ENCODE measurements at places on chromosomes 1 and 21.

- DNase-seq = no peak
These were observed 81.1 kb downstream of the ITPKB start for GRCh38 chr1:226657895-226658545.

DNA sequence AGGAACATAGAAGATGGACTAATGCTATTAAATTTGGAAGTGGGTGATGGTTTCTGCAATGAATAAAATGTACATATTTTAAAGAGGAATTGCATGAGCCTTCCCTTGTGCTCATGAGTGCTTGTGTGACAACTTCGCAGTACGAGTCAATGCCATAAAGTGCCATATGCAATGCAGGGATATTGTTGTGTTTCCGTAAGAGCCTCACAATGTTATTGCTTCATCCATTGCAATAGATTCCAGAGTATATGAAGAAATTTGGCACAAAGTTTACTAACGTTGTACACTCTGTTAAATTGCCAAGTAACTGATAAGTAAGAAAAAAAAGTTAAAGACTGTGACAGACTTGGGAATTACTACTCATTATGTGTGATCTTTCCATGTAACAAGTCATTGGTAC, 22.3 kb downstream of the BTG3 start:
- no peak for DNase-seq

GRCh38 chr1:22127248-22127647, 15.6 kb downstream of the WNT4 start:
- DNase-seq = no peak

DNA sequence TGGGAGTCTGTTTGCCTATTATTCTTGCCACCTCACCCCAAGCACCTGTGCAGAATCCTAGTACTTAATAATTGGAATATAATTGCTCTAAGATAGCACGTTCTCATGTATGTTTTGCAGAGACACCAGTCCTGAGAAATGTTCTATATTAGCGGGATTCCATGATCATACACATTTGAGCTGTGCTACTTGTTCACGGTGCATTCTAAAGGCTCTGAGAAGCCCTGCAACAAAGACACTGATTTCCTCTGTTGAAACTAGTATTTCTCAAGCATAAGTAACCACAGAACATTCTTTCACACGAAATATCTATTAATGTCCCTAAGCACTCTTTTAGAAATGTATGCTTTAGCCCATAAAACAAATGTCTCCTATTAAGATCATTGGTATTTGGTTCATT, 109.4 kb downstream of the BARHL2 start:
- no peak for DNase-seq

GRCh38 chr1:172602706-172603105, 56.2 kb upstream of the FASLG start:
- DNase-seq = no peak

DNA sequence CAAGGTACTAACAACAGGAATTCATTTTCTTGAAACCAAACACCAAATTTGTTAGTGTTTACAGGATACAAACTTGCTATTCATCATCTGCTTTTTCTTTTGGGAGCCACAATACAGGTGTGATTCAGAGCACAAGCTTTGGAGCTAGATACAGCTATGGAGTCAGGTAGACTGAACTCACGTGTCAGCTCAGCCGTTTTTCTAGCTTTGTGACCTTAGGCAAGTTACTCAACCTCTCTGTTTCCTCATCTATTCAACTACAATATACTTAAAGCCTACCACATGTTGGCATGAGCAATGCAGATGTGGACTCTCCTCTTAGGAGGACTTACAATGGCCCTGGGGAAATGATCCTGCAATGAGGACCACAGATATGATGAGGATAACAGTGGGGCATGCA, 6.3 kb downstream of the HTR1D start:
- no peak for DNase-seq

GRCh38 chr1:115432061-115432460, 94.0 kb upstream of the NGF start:
- DNase-seq = no peak

- no peak for DNase-seq
These were observed 211.8 kb downstream of the MATN1 start for GRCh38 chr1:30511563-30511962.

GRCh38 chr21:40714536-40714935, 132.4 kb downstream of the DSCAM start:
- DNase-seq = no peak

- DNase-seq = no peak
These were observed 4.4 kb downstream of the TSPEAR start for GRCh38 chr21:44706706-44707581.

DNA sequence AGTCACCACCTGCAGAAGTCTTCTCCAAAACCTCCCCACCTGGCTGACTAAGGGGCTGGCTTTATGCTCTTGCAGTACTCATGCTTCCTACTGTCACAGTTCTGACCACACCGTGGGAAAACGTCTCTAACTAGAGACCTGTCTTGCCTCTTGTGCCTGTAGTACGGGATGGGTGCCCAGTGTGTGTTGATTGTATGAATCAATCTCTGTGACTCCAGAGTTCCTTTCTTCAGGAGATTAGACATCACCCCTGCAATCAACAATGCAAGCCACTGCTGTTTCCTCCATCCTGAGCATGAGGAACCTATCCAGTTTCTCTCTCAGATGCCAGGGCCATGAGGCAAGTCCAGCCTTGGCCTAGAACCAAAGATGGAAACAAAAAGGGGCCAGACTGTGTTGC, 64.1 kb downstream of the LRRN2 start:
- no peak for DNase-seq

- no peak for DNase-seq
These were observed 203.7 kb downstream of the AMY1C start for GRCh38 chr1:103953386-103953785.

- DNase-seq = no peak
These were observed 9.8 kb downstream of the PTGFR start for GRCh38 chr1:78500529-78500928.

DNA sequence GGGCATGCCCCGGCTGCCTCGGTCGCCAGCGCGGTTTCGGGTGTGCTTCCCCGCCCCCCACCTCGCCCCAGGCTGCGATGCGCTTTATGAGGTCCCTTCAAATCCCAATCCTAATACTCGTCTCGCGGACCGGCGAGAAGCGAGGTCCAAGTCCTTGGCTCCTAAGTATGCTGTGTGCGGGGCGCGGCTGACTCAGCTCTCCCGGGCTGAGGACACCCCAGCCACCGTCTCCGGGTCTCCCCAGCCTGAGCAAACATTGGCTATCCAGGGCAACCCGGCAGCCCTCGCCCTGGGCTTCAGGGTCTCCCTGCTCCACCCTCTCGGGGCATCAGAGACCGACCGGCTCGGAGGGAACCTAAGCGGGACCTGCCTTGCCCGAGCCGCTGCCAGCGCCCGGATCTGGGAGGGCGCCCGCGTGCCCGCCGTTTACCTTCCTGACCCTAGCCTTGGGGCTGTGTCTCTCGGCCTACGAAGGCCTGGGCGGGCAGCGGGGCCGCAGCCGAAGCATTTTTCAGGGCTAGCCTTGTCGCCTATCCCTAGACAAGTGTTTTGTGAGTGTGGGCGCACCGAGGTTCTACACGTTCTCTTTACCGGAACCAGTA, 1.2 kb downstream of the ITPKB start:
- peak; percentile 39 for DNase-seq

GRCh38 chr1:66445492-66446181, 88.3 kb upstream of the SGIP1 start:
- DNase-seq = no peak

- DNase-seq = no peak
These were observed 49.7 kb downstream of the S100B start for GRCh38 chr21:46555225-46555617.

- DNase-seq = no peak
These were observed 28.2 kb upstream of the FCRL4 start for GRCh38 chr1:157626099-157626498.

GRCh38 chr1:19461220-19461554, 24.2 kb downstream of the CAPZB start:
- no peak for DNase-seq

- no peak for DNase-seq
These were observed 35.8 kb downstream of the ZC3H11B start for GRCh38 chr1:219576931-219577730.

DNA sequence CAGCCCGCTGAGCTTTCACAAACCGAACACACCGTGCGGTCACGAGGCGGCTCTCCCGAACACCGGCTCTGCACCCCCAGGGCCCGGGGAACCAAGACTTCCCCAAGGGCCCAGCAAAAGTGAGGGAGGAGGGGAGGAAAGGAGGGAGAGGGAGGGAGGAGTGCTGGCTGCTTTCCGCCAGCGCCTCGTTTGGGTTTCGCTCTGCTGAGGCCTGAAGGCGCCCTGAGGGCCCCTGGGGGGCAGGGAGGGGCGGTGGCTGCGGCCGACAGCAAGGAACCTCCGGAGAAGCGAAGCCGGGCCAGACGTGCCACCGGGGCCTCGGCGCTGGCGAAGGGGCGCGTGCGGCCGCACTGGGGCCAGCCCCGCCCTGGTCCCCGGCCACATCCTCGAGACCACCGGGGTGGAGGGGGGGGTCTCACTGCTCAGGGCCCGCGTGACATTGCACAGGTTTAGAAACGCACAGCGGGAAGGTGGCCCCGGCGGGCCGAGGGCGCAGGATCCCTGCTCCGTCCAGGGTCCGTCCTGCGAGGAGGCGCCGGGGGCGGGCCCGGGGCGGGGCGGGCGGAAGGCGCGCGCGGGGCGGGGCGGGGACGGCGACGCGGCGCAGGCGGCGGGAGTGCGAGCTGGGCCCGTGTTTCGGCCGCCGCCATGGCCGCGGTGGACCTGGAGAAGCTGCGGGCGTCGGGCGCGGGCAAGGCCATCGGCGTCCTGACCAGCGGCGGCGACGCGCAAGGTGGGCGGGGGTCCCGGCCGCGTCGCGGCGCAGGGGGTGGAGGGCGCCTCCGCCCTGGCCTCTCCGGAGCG, at the start of gene PFKL:
TSS of gene PFKL (plus strand) at position 596 of the 804 bp plus-strand sequence. CDS start at position 649, 53 bp downstream.
- DNase-seq = no peak

- DNase-seq = no peak
These were observed 37.5 kb downstream of the CAMTA1 start for GRCh38 chr1:6822530-6823359.

DNA sequence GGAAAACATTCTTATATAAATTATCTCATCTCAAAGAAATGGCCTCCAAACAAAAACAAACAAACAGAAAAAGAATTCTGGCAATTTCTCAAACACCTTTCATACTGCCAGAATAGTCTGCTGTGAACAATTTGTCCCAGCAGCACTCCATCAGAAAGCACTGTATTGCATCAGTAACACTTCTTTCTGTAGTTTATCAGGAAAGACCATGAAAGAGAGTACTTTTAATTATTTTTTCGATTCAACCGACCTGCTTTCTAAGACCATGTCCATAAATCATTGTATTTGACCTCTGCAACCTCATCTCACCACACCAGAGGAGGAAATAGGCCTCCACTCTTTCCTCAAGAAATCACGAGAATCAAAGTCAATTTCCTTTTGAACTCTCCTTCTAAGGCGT, 1579.9 kb downstream of the MRPL39 start:
- DNase-seq = no peak

GRCh38 chr1:239630767-239631166, 244.4 kb downstream of the CHRM3 start:
- DNase-seq = no peak

DNA sequence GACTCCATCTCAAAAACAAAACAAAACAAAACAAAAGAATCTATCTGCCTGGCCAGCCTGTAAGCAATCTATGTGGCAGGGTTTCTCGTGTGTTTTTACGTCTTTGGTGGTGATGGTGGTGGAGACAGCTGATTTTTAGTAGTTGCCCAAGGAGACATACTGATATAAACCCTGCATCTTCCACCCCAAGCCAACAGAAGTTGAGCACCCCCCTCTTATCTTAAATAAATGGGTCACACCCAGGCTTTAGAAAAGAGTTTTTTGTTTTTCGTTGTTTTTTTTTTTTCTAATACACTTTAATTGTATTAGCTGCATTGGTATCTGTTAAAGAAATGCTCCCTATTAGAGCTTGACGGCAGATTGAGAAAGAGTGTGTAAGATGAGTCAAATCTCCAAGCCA, 134.7 kb downstream of the GLUL start:
- DNase-seq = no peak

GRCh38 chr1:223143537-223144248, 645 bp upstream of the TLR5 start:
- no peak for DNase-seq

DNA sequence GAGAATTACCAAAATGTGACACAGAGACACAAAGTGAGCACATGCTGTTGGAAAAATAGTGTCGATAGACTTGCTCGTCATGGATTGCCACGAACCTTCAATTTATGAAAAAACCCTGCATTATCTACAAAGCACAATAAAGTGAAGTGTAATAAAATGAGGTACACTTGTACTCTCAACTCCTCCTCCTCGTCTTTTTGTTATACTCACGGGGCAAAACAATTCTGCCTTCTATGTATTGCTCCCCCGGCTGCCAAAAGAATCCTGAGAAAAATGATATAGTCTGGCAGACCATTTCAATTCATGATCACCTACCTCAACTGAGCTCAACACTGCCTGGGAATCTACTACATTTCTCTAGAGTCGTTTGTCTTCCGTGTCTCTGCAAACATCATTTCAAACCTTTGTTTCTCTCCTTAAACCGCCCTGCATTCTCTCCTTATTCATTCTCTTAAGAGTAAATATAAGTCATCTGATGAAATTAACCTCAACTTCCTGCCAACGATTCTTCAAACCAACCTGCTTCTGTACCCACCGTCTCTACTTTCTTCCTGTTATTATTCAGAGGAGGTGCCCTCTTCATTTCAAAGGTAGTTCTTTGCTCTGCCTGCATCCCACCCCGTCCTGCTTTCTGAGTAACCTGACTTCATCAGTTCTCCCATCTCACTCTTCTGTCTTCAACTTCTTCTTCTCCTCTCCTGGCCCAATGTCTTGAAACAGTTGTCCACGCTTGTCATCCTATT, 12.9 kb upstream of the IL19 start:
- no peak for DNase-seq

DNA sequence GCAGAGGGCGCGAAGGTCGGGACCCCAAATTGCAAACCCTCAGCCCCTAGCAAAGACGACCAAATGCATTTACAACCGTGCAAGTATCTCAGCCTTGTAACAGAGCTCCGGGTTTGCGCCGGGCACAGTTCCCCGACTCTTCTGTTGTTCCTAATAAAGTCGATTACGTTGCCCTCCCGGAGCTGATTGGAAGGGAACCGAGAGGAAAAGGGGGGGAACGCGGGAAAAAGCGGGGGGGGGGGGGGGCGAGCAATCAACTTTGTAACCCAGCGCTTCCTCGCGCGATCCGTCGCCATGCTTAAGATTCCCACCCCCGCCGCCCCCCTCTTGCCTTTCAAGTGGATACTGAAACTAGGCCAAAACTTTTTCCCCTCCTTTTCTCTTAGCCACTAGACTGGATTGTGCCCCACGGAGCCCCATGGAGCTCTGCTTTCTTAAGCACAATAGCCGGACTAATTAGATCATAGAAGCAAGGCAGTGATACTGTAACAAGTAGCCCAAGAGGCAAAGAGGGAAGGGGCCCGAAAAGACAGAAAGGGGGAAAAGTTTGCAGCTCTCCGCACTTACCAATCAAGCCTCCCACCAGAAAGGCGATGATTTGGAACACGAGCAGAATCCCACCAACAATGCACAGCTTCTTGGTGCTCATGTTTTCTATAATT, 565 bp downstream of the WLS start:
- no peak for DNase-seq

DNA sequence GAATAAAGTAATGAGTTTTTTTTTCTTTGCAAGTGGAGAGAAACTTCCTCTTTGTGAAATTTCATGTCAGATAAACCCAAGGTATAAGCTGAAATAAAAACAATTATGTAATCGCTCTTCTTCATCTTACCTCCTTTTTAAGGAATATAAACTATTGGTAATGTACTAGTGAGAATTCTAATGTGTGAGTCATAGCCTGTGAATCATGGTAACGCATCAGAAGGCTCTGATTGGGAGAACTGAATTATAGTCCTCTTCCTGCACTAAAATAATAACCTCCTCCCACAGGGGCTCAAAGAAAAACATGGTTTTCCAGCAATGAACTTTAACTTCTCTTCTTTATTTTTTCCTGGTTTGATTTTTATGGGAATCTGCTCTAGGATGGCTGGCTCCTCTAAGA, 57.1 kb upstream of the COX20 start:
- no peak for DNase-seq
